Activated CD4-positive, CD25-positive, alpha-beta regulatory T cell (primary cell): ENCODE measurements at places on chromosomes 7 and 10.

DNA sequence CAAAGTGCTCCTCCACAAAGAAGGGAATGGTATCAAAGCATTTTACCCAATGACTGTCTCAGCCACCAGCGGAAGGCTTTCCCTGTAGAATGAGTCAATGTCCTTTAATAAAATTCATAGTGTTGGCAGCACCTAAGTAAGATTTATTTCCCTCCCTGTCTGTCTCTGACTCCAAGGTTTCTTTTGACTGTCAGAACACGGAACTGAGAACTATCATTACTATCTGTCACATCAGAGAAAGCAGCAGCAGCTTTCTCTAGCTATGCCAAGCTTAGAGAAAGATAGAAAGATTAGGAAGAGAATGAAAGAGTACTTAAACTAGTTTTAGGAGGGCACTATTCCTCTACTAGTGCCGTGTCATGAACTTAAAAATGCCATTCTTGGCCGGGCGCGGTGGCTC lies 400.1 kb downstream of the SORCS1 start:
- DNase-seq, result no peak

DNA sequence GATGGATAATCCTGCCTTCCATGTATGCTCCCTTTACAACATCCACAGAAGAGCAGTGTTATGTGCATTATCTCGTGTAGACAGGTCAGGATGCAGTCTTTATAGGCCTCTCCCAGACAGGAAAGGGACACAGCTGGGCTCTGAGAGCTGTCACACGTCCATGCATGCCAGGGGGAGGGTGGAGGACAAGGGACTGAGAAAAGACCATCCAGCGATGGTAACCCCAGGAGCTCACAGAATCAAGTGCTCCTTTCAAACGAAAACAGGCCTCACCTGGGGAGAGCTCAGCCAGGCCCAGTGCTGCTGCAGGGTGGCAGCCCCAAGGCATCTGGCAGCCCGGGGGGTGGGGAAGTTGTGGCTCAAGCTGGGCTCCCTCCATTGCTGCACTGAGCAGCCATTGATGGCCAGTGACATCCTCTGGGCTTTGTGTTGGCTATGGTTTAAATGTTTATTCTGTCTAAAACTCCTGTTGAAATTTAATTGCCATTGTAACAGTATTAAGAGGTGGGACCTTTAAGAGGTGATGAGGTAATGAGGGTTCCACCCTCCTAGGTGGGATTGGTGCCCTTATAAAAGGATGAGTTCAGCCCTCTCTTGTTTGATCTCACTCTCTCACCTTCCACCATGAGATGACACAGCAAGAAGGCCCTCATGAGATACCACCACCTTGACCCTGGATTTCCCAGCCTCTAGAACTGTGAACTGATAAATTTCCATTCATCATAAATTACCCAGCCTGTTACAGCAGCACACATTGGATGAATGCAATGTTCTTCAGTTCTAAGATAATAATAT lies 15.7 kb downstream of the JCAD start:
- DNase-seq, result no peak

- no peak for DNase-seq
These were observed 249.7 kb downstream of the CREB5 start for GRCh38 chr7:28661826-28662595.

GRCh38 chr10:4057725-4058513 lies 272.9 kb upstream of the KLF6 start:
- no peak for DNase-seq

GRCh38 chr10:34480345-34480744 lies 334.8 kb downstream of the PARD3 start:
- no peak for DNase-seq

DNA sequence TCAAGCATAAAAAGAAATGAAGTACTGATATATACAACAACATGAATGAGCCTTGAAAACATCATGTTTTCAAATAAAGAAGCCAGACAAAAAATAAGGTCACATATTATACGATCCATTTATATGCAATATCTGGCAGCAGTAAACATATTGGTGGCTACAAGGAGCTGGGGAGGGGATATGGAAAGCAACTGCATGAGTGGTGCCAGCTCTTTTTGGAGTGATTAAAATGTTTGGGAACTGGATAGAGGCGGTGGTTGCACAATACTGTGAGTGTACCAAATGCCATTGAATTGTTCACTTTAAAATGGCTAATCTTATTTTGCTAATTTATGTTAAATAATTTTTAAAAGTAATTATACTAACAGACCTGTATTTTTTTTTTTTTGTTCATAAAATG lies 481.7 kb downstream of the PCDH15 start:
- DNase-seq, result no peak

DNA sequence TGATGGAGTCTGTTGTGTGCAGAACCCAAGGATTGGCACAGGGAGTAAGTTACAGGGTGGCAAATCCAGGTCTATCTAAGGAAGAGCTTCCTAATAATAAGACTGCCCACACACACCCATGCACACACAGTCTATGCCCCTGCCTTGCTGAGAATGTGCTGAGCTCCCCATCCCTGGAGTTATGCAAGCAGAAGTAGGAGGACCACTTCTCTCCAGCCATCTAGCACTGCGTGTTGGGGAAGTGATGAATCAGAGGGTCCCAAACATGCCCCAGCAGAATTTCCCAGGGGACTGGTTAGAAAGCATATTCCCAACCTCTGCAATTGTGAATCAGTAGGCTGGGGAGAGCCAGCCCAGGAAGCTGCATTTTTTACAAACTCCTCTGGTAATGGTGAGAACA lies 117.2 kb downstream of the CDH23 start:
- no peak for DNase-seq
